ENCODE measurements at places on chromosomes 12 and 14. TPM values are rescaled to one million over a fixed set of nuclear protein-coding genes. Genes with fewer than 3 reads are reported as not detected.

The PLD4 gene
- 0.35 TPM for polyA plus RNA-seq

The SMCO2 gene
- not detected for polyA plus RNA-seq

The PSMB11 gene
- polyA plus RNA-seq, result 0.70 TPM

The SELPLG gene
- 831 TPM for polyA plus RNA-seq

The SLC38A6 gene
- 5.8 TPM for polyA plus RNA-seq

The JKAMP gene
- 39.1 TPM for polyA plus RNA-seq

The CAPRIN2 gene
- polyA plus RNA-seq, result 6.5 TPM

Measured in naive thymus-derived CD4-positive, alpha-beta T cell (primary cell).